ENCODE measurements at places on chromosomes 1 and 21.

DNA sequence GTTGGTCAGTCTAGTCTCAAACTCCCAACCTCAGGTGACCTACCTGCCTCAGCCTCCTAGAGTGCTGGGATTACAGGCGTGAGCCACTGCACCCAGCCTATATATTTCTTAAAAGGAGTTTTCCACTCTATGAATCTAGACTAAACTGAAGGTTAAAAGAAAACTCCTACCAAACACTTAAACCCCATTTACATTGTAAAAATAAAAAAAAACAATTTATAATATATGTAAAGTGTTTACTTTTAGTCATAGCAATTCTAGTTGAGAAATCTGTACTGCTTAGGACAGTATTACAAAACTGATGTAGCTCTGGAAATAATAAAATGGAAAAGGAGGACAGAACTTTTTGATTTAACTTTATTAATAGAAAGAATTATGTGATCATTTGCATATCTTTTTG is 9.5 kb downstream of the ASB17 start:
- DNase-seq: no peak

DNA sequence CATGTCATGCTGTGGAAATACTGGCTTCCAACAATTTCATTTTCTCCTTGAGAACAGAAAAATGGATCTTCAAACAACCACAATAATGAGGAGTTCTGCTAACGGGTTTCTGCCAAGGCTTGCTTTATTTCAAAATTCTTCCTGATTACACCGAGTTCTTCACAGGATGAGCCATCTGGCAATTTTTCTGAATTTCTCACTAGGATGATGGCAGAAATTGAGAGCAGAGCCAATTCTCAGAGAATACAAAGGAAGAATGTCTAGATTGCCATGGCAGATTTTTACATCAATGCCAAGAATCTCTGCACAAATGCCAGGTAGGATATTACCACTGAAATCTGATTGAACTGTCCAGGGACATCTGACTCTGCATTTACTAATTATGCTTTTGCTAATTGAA is 619.0 kb upstream of the CHRM3 start:
- DNase-seq: no peak

- DNase-seq: no peak
These were observed 94.6 kb downstream of the FGGY start for GRCh38 chr1:59391212-59392179.

DNA sequence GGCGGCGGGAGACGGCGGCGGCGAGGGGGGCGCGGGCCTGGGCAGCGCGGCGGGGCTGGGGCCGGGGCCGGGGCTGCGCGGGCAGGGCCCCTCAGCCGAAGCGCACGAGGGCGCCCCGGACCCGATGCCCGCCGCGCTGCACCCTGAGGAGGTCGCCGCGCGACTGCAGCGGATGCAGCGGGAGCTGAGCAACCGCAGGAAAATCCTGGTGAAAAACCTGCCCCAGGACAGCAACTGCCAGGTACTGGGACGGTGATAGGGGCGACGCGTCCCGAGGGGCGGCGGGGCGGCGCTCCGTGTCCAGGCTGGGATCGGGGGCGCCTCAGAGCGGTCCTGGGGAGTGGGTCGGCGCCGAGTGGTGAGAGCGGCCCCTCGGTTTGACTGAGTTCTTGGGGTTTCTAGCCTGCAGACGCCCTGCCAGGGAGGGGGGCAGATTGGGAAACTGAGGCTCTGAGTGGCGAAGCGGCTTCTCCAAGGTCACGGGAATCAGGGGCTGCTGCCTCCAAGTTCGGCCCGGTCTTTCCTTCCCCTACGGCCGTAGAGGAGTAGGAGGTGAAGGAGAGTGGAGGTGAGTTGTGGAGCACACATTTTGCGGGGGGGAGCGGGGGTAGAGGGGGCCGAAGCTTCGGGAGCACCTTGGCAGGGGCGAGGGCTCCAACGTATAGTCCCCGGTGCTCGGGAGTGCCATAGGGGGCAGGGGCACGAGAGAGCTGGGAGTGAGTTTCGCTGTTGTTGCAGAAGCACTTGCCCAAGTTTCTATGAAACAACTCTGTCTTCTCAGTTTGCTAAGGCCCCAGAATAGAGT is 508 bp downstream of the RAVER2 start:
- peak; percentile 5 for DNase-seq

- DNase-seq: no peak
These were observed 51.6 kb upstream of the CNTN2 start for GRCh38 chr1:204991342-204991844.

- no peak for DNase-seq
These were observed 19.8 kb upstream of the PTP4A2 start for GRCh38 chr1:31957701-31958674.

DNA sequence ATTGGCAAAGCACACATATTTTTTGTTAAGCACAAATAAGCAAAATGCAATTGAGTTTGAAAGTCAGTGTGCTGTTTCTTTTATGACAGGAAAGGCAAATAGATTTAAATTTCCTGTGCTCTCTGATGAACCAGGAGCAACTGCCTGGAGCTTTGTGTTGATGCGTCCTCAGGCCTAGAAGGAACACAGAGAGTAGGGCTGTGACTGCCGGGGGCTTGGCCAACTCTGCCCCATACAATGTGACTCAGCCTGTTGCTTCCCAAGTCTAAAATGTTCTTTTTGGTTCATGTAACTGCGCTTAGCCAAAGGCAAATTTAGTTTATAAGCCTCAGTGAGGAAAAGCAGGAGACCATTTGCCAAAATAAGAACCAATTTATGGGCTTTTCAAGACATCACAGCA is 37.5 kb downstream of the TOR1AIP2 start:
- no peak for DNase-seq

All from stimulated activated CD8-positive, alpha-beta memory T cell treated with anti-CD3 and anti-CD28 coated beads, Interleukin-15, amount 100 ng/mL, for 24 hours (primary cell).